AML-193 (cell line): ENCODE measurements at places on chromosomes 6 and 20.

DNA sequence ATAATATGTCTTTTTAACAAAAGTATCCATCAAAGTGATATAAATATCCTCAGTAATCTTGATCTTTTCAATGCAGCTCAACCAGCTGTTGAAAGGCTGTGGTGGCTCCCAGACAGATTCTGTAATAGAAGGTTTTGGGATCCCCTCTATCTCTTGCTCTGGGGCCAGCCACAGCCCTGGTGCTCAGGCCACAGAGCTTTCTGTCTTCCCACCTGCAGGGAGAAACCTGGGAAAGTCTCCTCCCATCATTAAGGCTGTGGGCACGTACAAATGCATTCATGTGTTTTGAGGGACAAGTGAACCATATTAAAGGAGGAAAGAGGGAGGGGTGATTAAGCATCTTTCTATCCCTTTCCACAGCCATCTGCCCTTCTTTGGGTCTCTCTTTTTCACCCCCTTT, 183.1 kb downstream of the PRDM13 start:
- no peak for DNase-seq

DNA sequence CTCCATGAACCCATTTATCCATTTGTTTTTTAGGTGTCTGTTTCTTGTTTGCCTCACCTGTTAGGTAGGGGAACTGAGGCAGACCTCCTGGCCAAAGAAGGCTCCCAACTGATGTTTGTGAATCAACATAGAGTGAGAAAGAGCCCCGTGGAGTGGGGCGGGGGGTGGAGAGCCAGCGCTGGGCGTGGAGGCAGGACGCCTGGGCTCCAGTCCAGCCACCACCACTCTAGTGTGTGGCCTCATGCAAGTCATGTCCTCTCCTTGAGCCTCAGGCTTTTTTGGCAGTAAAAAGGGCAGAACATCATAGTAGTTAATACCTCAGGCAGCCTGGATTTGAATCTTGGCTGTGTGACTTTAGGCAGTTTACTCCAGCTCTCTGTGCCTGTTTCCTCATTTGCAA, 42.2 kb upstream of the SCRT2 start:
- DNase-seq, result no peak

DNA sequence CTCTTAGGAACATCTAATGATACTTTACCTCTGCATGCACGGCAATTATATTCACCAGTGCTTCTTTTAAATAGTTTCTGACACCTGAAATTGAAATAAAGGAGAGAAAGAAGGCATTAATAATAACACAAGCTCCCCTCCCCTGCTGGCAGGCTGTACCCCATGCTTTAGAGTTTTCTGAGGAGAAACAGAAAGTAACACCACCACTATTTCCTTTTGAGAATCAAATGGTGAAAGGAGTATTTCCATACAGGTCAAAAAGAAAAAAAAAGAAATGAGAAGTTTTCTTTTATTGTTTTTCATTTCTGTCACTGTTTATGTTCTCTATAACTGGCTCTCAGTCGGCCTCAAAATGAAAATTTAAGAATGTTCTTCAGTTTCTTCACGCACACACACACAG, 108.1 kb downstream of the IRF4 start:
- DNase-seq, result no peak

- peak; percentile 29 for DNase-seq
These were observed 50.2 kb downstream of the HDAC2 start for GRCh38 chr6:113920663-113921267.

DNA sequence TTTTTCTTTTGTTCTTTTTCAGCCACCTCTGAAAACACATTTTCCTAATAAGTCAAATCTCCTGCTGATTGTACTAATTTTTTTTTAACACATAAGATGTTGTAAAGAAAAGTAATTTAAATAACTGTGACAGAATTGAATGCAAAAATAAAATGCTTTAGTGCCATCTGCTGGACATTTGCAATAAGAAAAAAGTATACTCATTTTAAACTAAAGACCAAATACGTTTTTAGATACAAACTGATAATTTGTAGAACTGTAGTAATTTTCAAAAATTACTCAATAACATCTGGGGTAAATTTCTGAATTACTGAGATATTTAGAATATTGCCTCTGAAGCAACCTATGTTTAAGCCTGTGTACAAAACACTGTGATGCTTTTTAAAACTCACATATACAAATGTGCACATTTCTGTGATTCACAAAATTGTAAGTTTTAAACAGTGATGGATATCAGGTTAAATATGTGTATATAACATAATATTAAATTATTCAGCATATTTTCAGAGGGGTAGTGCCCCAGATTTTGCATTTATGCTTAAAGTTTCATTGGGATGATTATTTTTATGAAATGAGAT, 198.7 kb downstream of the RIMS1 start:
- peak; percentile 16 for DNase-seq

- no peak for DNase-seq
These were observed 69.7 kb upstream of the TBC1D7 start for GRCh38 chr6:13398069-13398381.

- peak; percentile 99 for DNase-seq
These were observed 18.6 kb downstream of the TREML2 start for GRCh38 chr6:41182069-41183034.
